DMS53 (cell line): ENCODE measurements at places on chromosomes 11 and 22.

- DNase-seq = no peak
Observed at GRCh38 chr11:72568861-72569260, 105.4 kb downstream of the PDE2A start.

DNA sequence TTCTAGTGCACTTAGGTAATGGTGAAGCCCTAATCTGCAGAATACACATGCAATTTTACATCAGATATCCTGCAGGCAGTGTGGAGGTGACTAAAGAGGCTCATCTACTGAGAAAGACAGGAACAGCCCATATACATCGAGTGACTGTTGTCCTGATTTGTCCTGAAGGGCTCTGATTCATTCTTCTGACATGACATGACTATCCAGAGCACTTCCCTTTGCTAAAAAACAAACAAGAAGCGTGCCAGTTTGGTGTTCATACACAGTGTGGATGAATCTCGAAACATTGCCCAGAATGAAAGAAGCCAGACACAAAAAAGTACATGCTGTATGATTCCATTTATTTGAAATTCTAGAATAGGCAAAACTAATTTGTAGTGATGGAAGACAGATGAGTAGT is 48.0 kb upstream of the AMPD3 start:
- DNase-seq = peak; percentile 76

- peak; percentile 74 for DNase-seq
Observed at GRCh38 chr11:65911682-65912568, 6.9 kb downstream of the C11orf68 start.

DNA sequence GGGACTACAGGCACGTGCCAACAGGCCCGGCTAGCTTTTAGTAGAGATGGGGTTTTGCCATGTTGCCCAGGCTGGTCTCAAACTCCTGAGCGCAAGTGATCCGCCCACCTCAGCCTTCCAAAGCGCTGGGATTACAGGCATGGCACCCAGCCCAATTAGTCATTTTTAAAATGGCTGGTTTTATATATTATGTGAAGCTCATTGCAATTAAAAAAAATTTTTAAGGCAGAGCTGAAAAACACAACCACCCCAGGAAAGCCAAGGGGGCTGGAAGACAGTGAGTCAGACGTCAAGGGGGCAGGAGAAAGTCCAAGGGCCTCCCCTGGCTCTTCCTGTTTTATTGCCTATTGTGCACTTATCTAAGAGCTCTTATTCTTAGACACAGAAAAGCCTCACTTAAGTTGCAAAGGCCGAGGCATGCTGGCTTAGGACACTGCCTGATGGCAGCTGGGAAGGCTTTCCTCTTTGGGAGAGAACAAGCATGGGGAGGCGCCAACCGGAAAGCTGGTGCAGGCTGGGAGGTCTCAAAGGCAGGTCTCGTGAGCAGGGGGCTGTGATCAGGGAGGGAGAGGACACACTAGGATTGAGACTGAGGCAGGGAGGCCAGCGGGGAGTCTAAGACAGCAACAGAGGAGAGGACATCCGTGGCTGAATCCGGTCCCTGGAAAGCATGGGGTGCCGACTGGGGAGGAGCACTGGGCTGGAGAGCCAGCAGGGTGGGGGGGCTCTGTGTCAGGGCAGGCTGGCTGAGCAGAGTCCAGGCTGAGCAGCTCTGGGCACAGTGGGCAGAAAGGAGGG is 11.1 kb upstream of the OSM start:
- no peak for DNase-seq
